ENCODE measurements at places on chromosomes 13 and 19. TPM values are rescaled to one million over a fixed set of nuclear protein-coding genes. Genes with fewer than 3 reads are reported as not detected.

- H3K27ac ChIP-seq: no peak overlapping the region
- DNase-seq: no peak
- H3K4me1 ChIP-seq: no peaks in the 10 kb centered on the region
- H3K4me3 ChIP-seq: no peak overlapping the region
Measured at GRCh38 chr13:33932769-33933406, 114.9 kb downstream of the RFC3 start.

- no peak for DNase-seq
- H3K36me3 ChIP-seq: peaks cover 11% of the 10 kb centered on the region
- H3K4me1 ChIP-seq: no peaks in the 10 kb centered on the region
- H3K27ac ChIP-seq: no peak overlapping the region
Measured at GRCh38 chr19:961866-962620, 22.1 kb upstream of the WDR18 start.

The TSHZ3 gene
- polyA plus RNA-seq: 0.21 TPM

DNA sequence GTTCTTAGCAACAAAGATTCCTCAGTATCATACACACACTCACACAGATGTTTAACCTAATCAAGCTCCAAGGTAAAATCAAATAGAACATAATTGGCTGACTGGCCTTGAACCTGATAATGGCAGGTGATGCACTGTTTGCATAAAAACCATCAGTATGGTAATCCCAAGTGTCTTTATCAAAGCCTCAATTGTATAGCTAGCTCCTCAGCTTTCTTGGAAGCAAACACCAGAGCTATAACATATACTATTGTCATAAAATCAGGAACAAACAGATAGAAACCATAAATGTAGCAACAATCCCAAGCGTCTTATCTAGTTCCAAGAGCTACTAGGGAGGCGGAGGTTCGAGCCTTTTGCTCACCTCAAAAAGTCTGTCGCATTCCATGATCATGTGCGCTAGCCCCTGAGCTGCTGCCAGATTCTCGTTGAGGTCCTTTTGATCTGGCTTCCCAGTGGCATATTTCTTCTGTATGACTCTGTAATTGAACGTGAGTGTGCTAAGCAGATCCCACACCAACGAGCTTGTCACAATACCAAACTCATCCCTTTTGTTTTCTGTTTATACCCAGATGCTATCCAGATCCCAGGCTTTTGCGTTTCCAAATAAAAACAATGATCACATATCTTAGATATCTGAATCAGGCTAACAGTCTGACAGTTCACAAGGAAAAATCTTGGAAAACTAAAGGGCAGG lies 95.3 kb downstream of the KL start:
- no peaks in the 10 kb centered on the region for H3K27me3 ChIP-seq
- H3K36me3 ChIP-seq: no peaks in the 10 kb centered on the region
- H3K27ac ChIP-seq: no peak overlapping the region
- no peaks in the 10 kb centered on the region for H3K4me1 ChIP-seq
- no peak for DNase-seq

- no peak for DNase-seq
- H3K27ac ChIP-seq: no peak overlapping the region
- H3K4me1 ChIP-seq: peaks cover 9% of the 10 kb centered on the region
- no peaks in the 10 kb centered on the region for H3K36me3 ChIP-seq
Measured at GRCh38 chr13:99392470-99393135, 85.4 kb upstream of the GPR183 start.

DNA sequence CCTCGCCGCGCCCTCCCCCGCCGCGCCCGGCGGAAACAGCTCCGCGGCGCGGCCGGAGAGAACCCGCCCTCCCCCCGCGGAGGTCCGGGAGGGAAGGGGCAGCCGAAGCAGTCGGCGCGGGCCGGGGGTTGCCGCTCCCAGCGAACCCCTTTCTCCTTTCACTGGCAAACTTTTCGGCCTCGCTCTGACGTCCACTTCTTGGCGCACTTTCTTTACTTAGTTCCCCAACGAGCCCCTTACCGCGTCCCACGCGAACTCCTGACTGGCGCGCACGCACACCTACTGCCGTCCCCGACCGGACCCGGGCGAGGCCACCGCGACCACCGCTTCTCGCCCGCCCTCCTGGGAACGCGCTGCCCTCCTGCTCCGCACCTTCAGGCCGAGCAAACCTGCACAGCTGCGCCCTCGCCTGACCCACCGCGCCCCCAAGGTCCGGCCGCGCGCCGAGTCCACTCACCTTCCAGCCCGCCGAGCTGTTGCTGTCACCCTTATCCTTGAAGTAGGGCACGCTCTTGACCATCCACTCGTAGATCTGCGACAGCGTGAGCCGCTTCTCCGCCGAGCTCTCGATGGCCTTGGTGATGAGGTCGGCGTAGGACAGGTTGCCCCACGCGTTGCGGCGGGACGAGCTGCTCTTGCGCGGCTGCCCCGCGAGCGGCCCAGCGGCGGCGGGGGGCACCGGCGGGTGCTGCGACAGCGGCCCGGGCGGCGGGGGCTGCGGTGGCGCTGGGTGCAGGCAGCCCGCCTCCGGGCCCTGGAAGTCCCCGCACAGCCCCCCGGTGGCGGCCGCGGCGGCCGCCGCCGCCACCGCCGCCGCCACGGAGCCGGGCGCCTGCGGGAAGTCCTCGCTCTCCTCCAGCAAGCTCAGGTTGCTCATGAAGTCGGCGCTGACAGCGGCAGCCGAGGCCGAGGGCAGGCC lies 1.1 kb downstream of the FOXO1 start:
- H3K4me1 ChIP-seq: peaks cover 21% of the 10 kb centered on the region
- H3K27ac ChIP-seq: peak overlapping the region; percentile 93
- no peaks in the 10 kb centered on the region for H3K36me3 ChIP-seq
- peak overlapping the region; percentile 84 for H3K4me3 ChIP-seq
- no peaks in the 10 kb centered on the region for H3K27me3 ChIP-seq

GRCh38 chr13:48448285-48448958 lies 35.5 kb upstream of the LPAR6 start:
- no peak overlapping the region for H3K27ac ChIP-seq
- H3K4me3 ChIP-seq: no peak overlapping the region
- H3K27me3 ChIP-seq: no peaks in the 10 kb centered on the region
- no peak for DNase-seq
- no peaks in the 10 kb centered on the region for H3K36me3 ChIP-seq

DNA sequence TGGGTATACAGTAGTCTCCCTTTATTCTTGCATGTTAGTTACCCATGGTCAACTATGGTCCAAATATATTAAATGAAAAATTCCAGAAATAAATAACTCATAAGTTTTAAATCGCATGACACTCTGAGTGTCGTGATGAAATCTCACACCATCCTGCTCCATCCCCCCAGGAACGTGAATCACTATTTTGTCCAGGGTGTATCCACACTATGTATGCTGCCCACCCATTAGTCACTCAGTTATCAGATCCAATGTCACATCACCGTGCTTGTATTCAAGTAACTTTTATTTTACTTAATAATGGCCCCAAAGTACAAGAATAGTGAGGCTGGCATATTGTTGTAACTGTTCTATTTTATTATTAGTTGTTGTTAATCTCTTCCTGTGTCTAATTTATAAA lies 115.8 kb upstream of the SERP2 start:
- peaks cover 10% of the 10 kb centered on the region for H3K4me1 ChIP-seq
- H3K27me3 ChIP-seq: no peaks in the 10 kb centered on the region
- no peaks in the 10 kb centered on the region for H3K36me3 ChIP-seq
- no peak overlapping the region for H3K27ac ChIP-seq
- DNase-seq: no peak

GRCh38 chr13:111431206-111431605 lies 110.8 kb downstream of the TEX29 start:
- H3K27ac ChIP-seq: no peak overlapping the region
- no peak overlapping the region for H3K4me3 ChIP-seq
- no peaks in the 10 kb centered on the region for H3K4me1 ChIP-seq

- peaks cover 5% of the 10 kb centered on the region for H3K27me3 ChIP-seq
- H3K27ac ChIP-seq: peak overlapping the region; percentile 53
- H3K36me3 ChIP-seq: no peaks in the 10 kb centered on the region
- no peak overlapping the region for H3K4me3 ChIP-seq
- no peak for DNase-seq
Measured at GRCh38 chr19:48837687-48838086, 1.4 kb upstream of the HSD17B14 start.

The TMEM38A gene
- 0.36 TPM for polyA plus RNA-seq

The LMO7 gene
- 20.7 TPM for polyA plus RNA-seq

DNA sequence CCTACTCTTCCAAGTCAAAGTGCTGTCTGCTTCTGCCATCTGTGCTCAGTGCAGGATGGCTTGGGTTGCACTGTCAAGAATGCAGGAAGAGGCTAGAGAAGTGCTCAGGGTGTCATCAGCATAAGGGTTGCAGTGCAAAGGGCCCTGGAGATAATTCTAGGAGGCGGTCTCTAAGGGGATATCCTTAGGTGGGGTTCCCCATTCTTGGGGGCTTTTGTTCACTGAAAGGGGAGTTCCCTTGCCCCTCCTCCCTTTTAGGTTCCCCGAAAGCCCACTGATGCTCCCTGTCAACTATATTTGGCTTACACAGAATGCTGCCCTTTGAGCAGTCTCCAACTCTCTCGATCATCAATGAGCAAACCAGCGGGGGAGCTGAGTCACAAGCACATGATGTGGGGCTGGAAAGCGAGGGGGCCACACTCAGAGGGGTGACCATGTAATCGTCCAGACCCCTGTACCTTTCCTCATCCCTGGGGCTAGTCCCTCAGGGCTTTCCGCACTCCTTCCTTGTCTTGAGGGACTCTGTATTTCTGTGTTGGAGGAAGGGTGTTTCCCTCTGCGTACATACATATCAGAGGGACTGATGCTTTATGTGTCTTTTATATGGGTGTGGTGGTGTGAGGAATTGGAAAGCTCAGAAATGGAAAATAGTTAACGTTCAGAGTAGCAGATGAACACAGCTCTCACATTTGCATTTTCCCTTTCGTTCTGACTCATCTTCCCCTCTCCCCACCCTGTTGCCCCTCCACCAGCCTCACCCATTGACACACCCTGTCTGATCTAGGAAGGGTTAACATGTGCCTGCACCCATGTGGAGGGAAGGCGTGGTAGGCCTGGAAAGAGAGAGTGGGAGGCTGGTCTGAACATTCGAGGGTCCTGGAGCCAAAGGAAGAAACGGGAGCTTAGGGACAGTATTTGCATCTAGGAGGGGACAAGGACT lies 6.7 kb downstream of the ZBTB32 start:
- no peak overlapping the region for H3K4me3 ChIP-seq
- no peak overlapping the region for H3K27ac ChIP-seq
- no peaks in the 10 kb centered on the region for H3K36me3 ChIP-seq
- no peaks in the 10 kb centered on the region for H3K27me3 ChIP-seq
- no peak for DNase-seq

The YJEFN3 gene
- 0.68 TPM for polyA plus RNA-seq

The KLK13 gene
- not detected for polyA plus RNA-seq

The CATSPERD gene
- polyA plus RNA-seq: not detected

GRCh38 chr13:110262082-110262436 lies 44.9 kb downstream of the COL4A1 start:
- H3K27ac ChIP-seq: no peak overlapping the region
- no peaks in the 10 kb centered on the region for H3K27me3 ChIP-seq
- H3K36me3 ChIP-seq: no peaks in the 10 kb centered on the region
- no peak for DNase-seq
- H3K4me1 ChIP-seq: no peaks in the 10 kb centered on the region

- H3K4me3 ChIP-seq: peak overlapping the region; percentile 78
- H3K27ac ChIP-seq: peak overlapping the region; percentile 70
- no peak for DNase-seq
- H3K4me1 ChIP-seq: peaks cover 24% of the 10 kb centered on the region
Measured at GRCh38 chr19:7902796-7903243, 857 bp upstream of the MAP2K7 start.

GRCh38 chr19:28543244-28543776 lies 669.6 kb downstream of the UQCRFS1 start:
- no peak overlapping the region for H3K27ac ChIP-seq
- no peak for DNase-seq
- H3K27me3 ChIP-seq: no peaks in the 10 kb centered on the region
- no peaks in the 10 kb centered on the region for H3K36me3 ChIP-seq
- no peaks in the 10 kb centered on the region for H3K4me1 ChIP-seq
- H3K4me3 ChIP-seq: no peak overlapping the region

DNA sequence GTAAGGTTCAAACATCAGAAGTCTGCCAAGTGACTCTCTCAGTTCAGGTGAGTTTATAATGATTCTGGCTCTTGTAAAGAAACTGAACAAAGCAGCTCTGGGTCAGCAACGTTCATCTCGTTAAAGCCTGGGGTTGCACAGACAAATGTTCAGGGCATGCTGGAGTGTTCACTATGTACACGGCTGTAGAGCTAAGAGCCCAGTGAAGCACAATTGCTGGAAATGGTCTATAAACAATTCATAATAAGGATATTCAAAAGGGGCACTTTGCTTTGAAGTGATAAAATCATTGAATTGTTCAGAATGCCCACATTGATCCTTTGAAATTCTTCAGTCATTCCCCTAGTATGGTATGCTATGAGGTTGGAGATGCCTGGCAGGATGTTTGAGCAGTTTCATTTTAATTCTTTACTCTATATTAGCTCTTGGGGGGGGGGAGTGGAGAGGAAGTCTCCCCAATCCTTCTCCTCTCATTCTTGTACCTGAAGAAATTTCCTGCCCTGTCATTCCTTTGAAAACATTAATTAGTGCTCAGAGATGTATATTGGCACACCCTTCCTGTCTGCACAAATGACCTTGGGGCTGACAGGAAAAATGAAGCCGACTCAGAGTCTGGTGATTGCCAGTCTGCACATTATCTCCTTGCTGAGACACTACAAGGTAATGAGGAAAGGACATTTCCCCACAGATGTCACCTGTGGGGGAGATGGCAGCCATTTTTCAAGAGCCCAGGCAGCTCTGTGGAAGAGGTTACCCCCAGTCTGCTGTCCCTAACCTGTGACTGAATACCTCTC lies 145.5 kb downstream of the DLEU7 start:
- no peaks in the 10 kb centered on the region for H3K27me3 ChIP-seq
- DNase-seq: no peak
- no peak overlapping the region for H3K4me3 ChIP-seq
- no peak overlapping the region for H3K27ac ChIP-seq

- no peak for DNase-seq
- no peaks in the 10 kb centered on the region for H3K36me3 ChIP-seq
- no peak overlapping the region for H3K27ac ChIP-seq
- no peaks in the 10 kb centered on the region for H3K27me3 ChIP-seq
Measured at GRCh38 chr13:36244990-36245389, 30.6 kb upstream of the SOHLH2 start.

The STX10 gene
- polyA plus RNA-seq: 45.9 TPM
